ENCODE measurements at places on chromosomes 13 and 19.

GRCh38 chr13:58324161-58324560 is 692.6 kb downstream of the PCDH17 start:
- no peak for DNase-seq

DNA sequence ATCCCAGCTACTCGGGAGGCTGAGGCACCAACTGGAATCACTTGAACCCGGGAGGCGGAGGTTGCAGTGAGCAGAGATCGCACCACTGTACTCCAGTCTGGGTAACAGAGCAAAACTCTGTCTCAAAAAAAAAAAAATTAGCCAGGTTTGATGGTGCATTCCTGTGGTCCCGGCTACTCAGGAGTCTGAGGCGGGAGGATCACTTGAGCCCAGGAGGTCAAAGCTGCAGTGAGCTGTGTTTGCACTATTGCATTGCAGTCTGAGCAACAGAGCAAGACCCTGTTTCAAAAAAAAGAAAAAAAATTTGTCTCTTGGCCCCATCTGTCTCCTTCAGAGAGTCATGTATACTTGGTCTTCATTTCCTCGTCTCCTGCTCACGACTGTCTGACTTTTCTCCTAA is 1.6 kb downstream of the CCDC97 start:
- no peak for DNase-seq

- no peak for DNase-seq
These were observed 194.0 kb downstream of the NDFIP2 start for GRCh38 chr13:79674765-79675515.

DNA sequence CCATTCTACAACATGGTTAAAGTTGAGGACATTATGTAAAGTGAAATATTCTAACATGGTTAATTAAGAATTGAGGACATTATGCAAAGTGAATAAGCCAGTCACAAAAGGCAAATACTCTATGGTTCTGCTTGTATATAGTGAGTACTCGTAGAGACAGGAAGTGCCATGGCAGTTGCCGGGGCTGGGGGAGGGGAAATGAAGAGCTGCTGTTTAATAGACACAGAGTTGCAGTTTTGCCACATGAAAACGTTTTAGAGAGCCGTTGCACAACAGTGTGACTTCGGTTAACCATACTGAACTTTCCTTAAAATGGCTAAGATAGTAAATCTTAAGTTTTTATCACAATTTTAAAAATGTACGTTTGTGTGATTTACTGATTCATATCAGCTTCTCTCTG is 176.9 kb downstream of the SHISA2 start:
- peak; percentile 30 for DNase-seq

- DNase-seq: no peak
These were observed 268.9 kb downstream of the IRS2 start for GRCh38 chr13:109517517-109517916.

DNA sequence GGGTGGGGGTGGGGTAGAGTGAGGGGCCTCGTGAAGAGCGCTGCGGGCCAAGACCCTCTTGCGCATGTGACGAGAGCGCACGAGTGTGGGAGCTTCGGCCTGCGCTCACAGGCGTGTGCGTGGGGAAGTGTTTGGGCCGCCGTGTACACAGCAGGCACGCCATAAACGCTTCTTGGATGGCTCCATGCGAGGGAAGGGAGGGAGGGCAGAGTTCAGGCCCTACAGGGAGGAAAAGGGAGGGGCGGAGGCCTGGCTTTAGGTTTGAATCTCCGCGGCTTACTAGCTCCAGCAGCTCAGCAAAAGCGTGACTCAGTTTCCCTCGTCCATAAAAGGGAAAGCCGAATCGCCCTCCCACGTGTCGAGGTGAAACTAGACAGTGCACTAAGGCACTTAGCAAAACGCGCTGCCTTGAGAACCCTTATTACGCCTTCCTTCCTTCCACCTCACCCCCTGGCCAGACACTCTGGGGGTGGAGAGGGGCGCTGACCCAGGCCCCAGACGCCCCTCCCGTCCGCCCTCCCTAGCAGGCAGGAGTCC is 12.5 kb downstream of the GADD45B start:
- no peak for DNase-seq

- DNase-seq: no peak
These were observed 196.1 kb upstream of the MAB21L1 start for GRCh38 chr13:35672611-35673010.

GRCh38 chr19:16957151-16957701 is 68.4 kb downstream of the F2RL3 start:
- no peak for DNase-seq

- DNase-seq: no peak
These were observed 210.9 kb upstream of the SPRY2 start for GRCh38 chr13:80551650-80552497.

DNA sequence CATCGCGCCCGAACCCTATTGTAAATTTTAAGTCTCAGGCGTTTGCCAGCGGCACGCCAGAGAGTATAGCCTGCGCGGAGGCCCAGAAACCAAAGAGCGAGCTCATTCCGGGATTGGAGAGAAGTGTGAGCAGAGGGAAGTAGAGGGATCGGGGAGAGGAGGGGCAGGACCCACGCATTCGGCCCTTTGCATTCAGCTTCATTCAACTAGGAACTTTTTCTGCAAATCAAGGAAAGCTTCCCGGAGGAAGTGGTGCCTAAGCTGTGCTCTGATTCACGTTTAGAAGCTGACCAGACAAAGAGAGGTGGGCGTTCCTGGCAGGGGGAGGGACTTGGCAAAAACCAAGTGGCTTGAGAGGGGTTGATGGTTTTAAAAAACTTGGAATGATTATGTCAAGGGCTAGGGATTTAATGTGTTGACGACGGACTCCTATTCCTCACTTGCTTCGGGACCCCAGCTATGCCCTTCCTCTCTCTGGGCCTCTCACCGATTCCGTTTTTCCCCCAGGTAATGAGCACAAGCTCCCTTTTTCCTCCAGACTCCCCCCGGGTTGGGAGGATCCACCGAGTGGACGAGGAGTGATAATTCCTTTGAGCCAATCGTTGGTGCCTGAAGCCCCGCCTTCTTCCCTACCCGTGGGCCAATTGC is 811 bp upstream of the PRMT1 start:
- DNase-seq: no peak

DNA sequence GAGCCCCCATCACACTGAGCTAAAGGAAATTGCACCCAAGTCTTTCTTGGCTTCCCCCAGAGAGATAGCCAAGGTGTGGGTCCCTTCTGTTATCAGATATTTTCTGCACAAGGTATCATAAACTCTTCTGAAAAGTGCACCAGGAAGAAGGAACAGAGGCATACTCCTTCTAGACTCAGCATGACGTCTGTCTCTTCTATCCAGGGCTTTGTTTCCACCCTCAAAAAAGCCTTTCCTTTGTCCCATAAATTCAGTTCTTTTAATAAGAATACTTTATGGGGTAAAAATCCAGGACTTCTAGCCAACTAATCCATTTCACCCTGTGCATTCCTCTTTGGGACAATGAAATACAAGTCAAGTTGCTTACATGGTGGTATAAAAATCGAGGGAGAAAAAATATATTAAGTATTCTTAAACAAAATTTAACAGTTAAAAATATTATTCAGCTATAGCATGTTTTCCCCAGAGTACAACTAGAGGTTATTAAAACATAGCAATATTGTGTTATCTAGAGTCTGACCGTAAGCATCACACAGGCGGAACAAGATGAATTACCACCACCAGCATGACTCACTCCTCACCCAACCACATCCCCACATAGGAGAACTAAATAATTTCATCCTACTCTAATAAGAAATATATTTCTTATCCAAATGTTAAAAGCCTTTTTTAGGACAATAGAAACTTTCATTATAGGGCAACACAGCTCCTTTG is 79.9 kb upstream of the GPC6 start:
- DNase-seq: no peak

DNA sequence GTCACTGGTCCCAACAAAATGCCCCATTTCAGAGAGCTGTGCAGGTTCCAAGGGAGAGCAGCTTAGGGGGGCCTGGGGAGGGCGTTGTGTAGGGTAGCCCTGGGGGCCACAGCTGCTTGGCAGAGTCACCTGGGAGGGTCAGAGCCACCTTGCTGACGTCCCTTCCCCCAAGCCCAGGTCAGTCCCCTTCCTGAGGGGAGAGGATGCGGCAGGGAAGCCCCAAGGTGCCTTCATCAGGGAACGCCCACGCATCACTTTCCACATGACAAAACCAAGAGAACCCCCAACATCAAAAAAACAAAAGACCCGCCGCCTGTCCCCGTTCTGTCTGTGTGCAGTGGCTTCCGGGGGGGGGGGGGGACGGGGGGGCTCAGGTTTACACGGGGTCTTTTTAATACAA is 5.3 kb upstream of the UQCR11 start:
- no peak for DNase-seq

GRCh38 chr13:110323172-110323891 is 16.2 kb downstream of the COL4A2 start:
- DNase-seq: no peak

DNA sequence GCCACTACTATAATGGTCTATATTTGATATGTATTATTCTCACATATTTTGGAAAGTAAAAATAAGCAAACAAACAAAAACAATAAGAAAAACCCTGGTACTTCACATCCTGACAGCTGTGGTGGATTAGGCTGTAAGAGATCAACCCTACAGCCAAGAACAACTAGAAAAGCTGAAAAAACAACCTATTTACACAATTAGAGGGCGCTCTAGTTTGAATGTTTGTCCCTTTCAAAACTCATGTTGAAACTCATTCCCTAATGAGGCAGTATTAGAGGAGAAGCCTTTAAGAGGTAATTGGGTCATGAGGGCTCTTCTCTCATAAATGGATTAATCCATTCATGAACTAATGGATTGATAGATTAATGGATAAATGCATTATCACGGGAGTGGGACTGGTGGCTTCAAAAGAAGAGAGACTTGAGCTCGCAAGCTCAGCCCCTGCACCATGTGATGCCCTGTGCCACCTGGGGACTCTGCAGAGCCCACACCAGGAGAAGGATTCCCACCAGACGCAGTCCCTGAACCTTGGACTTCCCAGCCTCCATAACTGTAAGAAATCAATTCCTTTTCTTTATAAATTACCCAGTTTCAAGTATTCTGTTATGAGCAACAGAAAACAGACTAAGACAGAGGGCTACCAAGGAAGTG is 733.9 kb upstream of the ARGLU1 start:
- no peak for DNase-seq

DNA sequence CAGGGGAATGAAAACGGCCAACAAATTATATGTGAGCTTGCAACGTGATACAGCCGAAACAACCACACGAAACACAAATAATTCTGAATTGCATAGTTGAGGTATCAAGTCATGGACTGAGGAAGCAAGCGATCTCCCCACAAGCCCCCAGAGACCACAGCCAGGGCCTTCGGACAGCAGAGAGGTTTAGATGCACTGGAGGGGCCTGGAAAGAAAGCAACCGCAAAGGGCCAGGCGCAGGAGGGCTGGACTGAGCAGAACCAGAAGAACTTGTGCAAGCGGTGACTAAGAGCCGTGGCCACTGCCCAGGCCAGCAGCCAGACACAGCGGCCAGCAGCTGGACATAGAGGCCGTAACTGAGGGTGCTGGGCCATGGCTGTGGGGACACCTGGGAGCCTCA is 131.4 kb downstream of the TNFRSF19 start:
- no peak for DNase-seq
